MCF 10A (cell line): ENCODE measurements at places on chromosomes 7 and 10.

DNA sequence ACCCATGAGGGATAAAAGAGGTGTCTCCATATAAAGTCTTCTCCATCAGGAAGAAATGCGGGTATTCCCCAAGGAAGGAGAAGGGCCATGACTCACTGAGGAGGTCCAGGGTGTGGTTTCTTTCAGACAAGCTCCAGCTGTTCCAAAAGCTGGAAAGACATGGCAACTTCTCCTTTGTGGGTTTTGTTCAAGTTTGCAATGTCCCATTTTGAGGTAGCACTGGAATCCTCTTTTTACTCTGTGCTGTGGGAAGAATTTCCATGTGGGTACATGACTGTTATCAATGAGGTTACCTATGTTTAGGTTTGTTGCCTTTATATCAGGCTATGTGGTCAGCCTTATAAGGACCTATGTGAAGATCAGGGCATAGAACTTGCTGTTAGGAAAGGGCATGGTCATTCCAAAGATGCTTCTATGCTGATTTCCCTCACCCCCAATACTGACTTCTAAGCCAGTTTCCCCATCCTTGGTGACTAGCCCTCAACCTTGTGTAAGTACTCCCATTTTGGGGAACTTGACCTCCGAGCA, 697.5 kb downstream of the INHBA start:
- peaks cover 46% of the 10 kb centered on the region for H3K4me1 ChIP-seq
- H3K27me3 ChIP-seq, result no peaks in the 10 kb centered on the region
- no peak overlapping the region for H3K4me3 ChIP-seq
- H3K36me3 ChIP-seq, result no peaks in the 10 kb centered on the region
- peak overlapping the region; percentile 20 for H3K27ac ChIP-seq

- H3K27me3 ChIP-seq, result peaks cover 54% of the 10 kb centered on the region
- no peaks in the 10 kb centered on the region for H3K4me1 ChIP-seq
- no peak overlapping the region for H3K27ac ChIP-seq
Measured at GRCh38 chr7:35261476-35262285, 7.8 kb upstream of the TBX20 start.

DNA sequence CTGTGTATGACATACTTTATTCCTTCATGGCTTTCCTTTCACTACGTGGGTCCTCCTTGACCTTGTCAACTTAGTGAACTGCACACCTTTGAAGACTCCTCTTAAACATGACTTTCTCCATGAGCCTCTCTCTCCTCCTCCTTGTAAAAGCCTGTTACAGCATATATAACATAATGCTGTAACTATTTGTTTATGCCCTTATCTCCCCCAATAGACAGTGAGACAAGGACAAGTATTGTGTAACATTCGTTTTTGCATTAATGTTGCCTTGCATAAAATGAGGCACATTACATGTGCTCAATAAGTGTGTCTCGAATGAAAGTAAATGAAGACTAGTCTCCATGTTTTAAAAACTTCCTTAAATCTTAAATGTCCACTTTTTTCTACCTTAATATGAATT, 4.3 kb upstream of the LAMB1 start:
- DNase-seq, result no peak
- H3K4me3 ChIP-seq, result no peak overlapping the region
- peaks cover 7% of the 10 kb centered on the region for H3K36me3 ChIP-seq
- H3K27ac ChIP-seq, result no peak overlapping the region

GRCh38 chr7:130441408-130441869, 623 bp upstream of the CEP41 start:
- no peaks in the 10 kb centered on the region for H3K27me3 ChIP-seq
- no peaks in the 10 kb centered on the region for H3K36me3 ChIP-seq
- H3K27ac ChIP-seq, result peak overlapping the region; percentile 96
- no peak for DNase-seq
- H3K4me1 ChIP-seq, result peaks cover 6% of the 10 kb centered on the region

DNA sequence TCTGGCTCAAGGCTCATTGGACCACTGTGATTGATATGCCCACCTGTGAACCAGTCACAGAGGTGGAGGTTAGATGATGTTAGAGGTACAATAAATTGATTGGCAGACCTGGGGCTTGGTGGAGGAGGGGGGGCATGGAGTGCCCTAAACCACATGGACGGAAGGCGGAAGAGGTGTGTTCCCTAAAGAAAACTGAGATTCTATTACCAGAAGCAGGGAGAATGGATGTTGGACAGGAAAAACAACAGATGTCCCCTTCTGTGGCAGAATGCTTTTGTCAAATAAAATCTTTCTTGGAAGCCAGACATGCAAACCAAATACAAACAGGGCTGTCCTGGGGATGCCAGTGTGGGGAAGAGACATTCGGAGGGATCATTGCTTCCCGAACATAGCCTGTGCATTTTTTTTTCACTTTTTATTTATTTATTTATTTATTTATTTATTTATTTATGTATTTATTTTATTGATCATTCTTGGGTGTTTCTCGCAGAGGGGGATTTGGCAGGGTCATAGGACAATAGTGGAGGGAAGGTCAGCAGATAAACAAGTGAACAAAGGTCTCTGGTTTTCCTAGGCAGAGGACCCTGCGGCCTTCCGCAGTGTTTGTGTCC, 433.9 kb downstream of the RPS24 start:
- no peaks in the 10 kb centered on the region for H3K4me1 ChIP-seq
- DNase-seq, result no peak
- no peak overlapping the region for H3K27ac ChIP-seq
- no peaks in the 10 kb centered on the region for H3K36me3 ChIP-seq
- peaks cover 23% of the 10 kb centered on the region for H3K27me3 ChIP-seq
- H3K4me3 ChIP-seq, result no peak overlapping the region

- H3K27ac ChIP-seq, result peak overlapping the region; percentile 94
- DNase-seq, result no peak
- H3K4me3 ChIP-seq, result no peak overlapping the region
- H3K27me3 ChIP-seq, result no peaks in the 10 kb centered on the region
Measured at GRCh38 chr10:26485150-26485941, 47.2 kb downstream of the APBB1IP start.

- H3K27ac ChIP-seq, result no peak overlapping the region
- no peak for DNase-seq
- H3K4me1 ChIP-seq, result peaks cover 7% of the 10 kb centered on the region
- peaks cover 7% of the 10 kb centered on the region for H3K36me3 ChIP-seq
Measured at GRCh38 chr10:21961847-21962246, 41.7 kb downstream of the DNAJC1 start.

- H3K27ac ChIP-seq, result no peak overlapping the region
- H3K4me3 ChIP-seq, result no peak overlapping the region
- no peaks in the 10 kb centered on the region for H3K27me3 ChIP-seq
- peaks cover 84% of the 10 kb centered on the region for H3K36me3 ChIP-seq
- peaks cover 10% of the 10 kb centered on the region for H3K4me1 ChIP-seq
Measured at GRCh38 chr10:133401981-133402725, 8.2 kb downstream of the MTG1 start.

- H3K4me1 ChIP-seq, result peaks cover 5% of the 10 kb centered on the region
- no peak overlapping the region for H3K4me3 ChIP-seq
- H3K27me3 ChIP-seq, result no peaks in the 10 kb centered on the region
- peaks cover 4% of the 10 kb centered on the region for H3K36me3 ChIP-seq
Measured at GRCh38 chr7:2965745-2966270, 77.9 kb downstream of the CARD11 start.

DNA sequence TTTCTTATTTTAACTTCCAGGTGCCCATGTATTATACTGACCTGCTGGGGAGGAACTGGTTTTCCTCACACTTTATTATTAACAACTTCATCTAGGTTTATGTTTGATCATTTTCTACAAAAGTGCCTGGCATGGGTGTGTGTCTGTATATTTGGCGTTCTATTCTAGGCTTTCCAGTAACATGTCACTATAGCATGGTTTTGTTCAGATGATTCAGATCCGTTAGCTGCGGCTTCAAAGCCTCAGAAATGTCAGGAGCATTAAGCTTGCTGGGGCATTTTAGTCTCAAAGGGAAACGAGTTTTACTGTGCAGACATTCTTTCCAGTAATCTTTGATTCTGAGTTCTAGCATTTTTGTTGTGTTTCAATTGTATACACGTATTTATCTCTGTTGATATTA, 2.3 kb downstream of the INPP5A start:
- peak overlapping the region; percentile 25 for H3K27ac ChIP-seq
- H3K4me1 ChIP-seq, result peaks cover 32% of the 10 kb centered on the region

- H3K4me3 ChIP-seq, result no peak overlapping the region
- no peak for DNase-seq
- H3K4me1 ChIP-seq, result no peaks in the 10 kb centered on the region
- H3K36me3 ChIP-seq, result no peaks in the 10 kb centered on the region
- H3K27ac ChIP-seq, result no peak overlapping the region
Measured at GRCh38 chr10:1559761-1560160, 177.6 kb downstream of the ADARB2 start.

- peaks cover 28% of the 10 kb centered on the region for H3K4me1 ChIP-seq
- peak; percentile 83 for DNase-seq
- peak overlapping the region; percentile 81 for H3K4me3 ChIP-seq
- H3K27ac ChIP-seq, result peak overlapping the region; percentile 96
Measured at GRCh38 chr7:92717993-92718716, 118.2 kb downstream of the CDK6 start.

DNA sequence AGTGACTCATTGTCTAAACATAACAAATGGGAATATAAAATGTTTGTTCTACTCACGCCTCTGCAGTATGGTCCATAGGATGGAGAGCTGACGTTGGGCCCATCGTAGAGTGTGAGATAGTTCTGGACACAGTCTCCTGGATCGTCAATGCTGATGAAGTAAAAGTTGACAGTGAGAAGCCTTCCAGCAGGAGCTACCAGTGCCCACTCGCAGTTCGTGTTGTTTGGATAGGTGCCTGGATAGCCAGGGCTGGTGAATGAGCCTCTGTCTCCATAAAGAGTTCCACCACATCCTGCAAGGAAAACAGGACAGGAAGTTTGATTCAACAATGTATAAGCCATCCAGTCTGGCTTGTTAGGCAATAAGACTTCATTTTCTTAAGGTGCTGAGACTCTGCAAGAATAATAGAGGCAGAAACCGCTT, 79.6 kb downstream of the OR13A1 start:
- no peak overlapping the region for H3K4me3 ChIP-seq
- no peaks in the 10 kb centered on the region for H3K36me3 ChIP-seq
- no peaks in the 10 kb centered on the region for H3K4me1 ChIP-seq
- H3K27ac ChIP-seq, result no peak overlapping the region

DNA sequence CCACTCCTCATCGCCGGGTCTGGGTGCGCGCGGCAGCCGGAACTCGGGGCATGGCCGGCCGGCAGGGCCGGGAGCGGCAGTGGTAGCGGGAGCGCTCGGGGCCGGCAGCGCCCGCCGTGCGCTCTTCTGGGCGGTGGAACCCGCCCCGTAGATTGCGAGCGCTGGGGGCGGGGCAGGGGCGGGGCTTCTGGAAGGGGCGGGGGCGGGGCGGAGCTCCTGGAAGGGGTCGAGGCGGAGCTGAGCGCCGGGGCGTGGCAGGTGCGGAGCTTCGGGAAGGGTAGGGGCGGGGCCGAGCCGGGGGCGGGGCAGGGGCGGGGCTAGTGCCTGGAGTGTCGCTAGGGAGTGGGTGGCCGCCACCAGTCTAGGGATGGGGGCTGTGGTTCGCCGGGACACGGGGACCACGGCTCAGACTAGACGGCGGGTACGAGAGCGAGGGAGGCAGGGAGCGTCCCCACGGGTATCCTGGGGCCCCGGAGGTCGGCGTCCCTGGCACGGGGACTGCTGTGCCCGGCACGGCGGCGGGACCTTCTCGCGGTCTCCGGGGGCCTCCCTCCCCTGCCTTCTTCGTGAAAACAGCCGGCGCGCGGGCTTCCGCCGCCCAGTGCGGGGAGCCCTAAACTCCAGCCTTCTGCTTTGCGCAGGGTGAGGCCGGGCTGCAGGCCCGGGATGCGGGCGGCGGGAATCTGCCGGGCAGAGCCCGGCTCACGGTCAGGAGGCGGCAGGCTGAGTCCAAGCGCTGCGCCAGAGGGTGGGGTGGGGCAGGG, at the start of gene STK32C:
Gene STK32C (minus strand): TSS at position 128 of the 764 bp plus-strand sequence. CDS start 117 bp downstream, at position 11.
- H3K4me3 ChIP-seq, result peak within 1 kb of the TSS; percentile 83
- peaks cover 6% of the 10 kb centered on the region for H3K36me3 ChIP-seq
- no peaks in the 10 kb centered on the region for H3K4me1 ChIP-seq
- H3K27me3 ChIP-seq, result no peaks in the 10 kb centered on the region

- H3K4me1 ChIP-seq, result no peaks in the 10 kb centered on the region
- H3K36me3 ChIP-seq, result no peaks in the 10 kb centered on the region
- peaks cover 22% of the 10 kb centered on the region for H3K27me3 ChIP-seq
- no peak overlapping the region for H3K27ac ChIP-seq
- no peak for DNase-seq
Measured at GRCh38 chr7:132380059-132380458, 196.2 kb downstream of the PLXNA4 start.

DNA sequence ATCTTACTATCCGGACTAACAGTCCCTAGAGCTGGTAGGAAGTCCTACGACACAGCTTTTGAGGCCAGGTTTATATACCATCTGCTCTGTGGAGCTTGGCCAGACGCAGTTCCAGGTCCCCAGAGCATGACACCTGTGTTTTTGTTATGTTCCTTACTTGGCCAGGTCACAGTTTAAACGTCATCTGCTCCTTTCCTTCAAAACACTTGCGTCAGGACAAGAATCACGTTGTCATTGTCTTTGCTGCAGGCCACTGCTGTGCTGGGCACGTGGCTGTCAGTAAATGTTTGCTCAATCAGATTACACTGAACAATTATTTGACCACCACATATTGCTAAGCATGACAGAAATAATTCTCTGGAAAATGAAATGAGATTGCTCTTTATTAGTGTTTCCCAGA, 23.9 kb downstream of the SLC18A2 start:
- H3K4me3 ChIP-seq, result no peak overlapping the region
- H3K27me3 ChIP-seq, result peaks cover 30% of the 10 kb centered on the region
- H3K36me3 ChIP-seq, result peaks cover 6% of the 10 kb centered on the region

DNA sequence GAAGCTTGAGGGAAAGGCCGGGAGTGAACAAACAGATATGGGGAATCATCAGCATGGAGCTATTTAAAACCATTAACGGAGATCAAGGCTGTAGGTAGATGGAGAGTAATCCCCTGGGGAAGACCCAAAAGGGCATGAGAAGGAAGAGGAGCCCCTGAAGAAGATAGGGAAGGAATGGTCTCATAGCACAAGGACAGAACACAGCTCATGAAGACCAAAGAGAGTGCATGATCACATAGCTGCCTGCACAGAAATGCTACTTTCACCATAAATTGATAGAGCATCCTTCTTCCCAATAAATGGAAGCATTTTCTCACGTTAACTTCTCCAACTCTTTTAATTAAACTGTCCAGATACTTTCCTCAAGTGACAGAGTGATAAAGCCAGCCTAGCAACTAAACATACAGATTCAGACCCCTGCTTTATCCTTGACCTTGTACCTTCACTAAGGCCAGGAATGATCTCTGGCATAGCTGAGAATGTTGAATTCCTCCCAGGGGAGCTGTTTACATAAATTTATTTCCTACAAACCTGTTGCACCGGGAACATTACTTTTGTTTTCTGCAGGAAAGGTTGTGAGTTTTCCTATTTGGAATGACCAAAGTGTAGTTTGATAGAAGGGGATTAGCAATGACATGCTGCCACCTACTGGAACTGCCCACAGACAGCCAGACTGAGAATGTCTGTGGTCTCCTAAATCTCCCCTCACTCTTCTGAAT, 110.8 kb upstream of the LRGUK start:
- H3K27ac ChIP-seq, result no peak overlapping the region
- peak; percentile 33 for DNase-seq
- H3K36me3 ChIP-seq, result peaks cover 9% of the 10 kb centered on the region
- H3K4me3 ChIP-seq, result no peak overlapping the region
- no peaks in the 10 kb centered on the region for H3K27me3 ChIP-seq
- no peaks in the 10 kb centered on the region for H3K4me1 ChIP-seq

- no peaks in the 10 kb centered on the region for H3K36me3 ChIP-seq
- no peak overlapping the region for H3K27ac ChIP-seq
- H3K27me3 ChIP-seq, result no peaks in the 10 kb centered on the region
Measured at GRCh38 chr7:46230990-46231305, 309.9 kb upstream of the IGFBP3 start.
